Hepatocyte (in vitro differentiated cells): ENCODE measurements at places on chromosomes 1 and 21.

DNA sequence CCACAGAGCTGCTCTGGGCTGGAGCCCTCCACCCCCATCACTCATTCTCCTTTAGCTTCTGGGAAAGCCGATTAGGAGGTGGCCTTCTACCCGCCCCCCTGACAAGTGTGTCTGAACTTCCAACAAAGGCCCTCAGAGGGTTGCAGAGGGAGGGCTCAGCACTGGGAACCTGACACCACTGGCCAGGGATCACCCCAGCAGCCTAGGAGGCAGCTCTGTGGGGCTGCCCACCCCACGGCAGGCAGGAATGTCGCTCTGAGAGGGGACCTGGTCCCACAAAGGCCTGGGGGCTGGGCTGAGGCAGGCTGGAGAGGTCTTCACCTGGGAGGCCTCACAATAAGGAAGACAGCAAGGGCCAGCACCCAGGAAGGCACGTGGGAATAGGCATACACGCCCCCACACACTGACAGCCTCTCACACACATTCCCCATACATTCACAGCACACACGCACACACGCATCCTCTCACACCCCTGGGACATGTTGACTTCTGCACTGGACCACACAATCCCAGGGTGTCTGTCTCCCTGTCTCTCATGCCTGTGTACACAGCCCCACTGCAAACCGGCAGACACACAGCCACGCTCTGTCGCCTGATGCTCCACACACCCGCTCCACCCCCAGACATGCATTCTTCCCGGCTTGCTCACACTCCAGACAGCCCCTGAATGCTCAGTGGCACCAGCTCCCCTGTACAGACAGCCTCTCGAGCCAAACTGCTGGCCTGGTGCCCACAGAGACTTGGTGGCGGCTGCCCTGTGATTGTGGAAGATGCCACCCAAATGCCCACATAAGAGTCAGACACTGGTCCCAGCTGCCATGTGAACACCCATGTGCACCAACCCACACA lies 30.7 kb downstream of the DMBX1 start:
- peak; percentile 74 for DNase-seq

GRCh38 chr1:210475321-210475720 lies 146.6 kb downstream of the HHAT start:
- no peak for DNase-seq

GRCh38 chr1:25246600-25247023 lies 642 bp downstream of the RSRP1 start:
- DNase-seq, result peak; percentile 26

- no peak for DNase-seq
Observed at GRCh38 chr1:178520803-178521202, 7.9 kb downstream of the TEX35 start.

- DNase-seq, result no peak
Observed at GRCh38 chr1:245842106-245842505, 665.0 kb downstream of the SMYD3 start.
